ENCODE measurements at places on chromosomes 1 and 21.

DNA sequence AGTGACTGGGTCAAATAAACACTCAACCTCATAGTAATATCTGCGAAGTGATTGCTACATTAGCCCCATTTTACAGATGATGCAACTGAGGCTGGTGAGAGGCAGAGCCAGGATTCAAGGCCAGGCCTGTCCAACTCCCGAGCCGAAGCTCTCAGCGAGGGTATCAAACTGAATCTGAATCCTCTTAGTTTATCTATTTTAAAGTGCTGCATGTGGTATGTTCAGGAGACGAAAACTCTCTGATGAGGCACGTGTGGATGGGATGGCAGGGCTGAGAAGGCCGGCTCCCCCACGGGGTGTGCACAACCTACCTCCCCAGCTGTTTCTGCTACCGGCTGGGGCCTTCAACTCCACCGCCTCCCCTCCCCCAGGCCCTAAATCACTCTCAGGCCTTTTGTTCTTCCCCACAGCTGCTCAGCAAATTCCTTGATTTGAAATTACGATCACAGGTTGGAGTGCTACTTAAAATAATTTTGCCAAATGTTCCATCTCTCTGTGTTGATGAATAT is 171.8 kb downstream of the TOMM20 start:
- no peak for DNase-seq

GRCh38 chr1:47482786-47483185 is 44.9 kb downstream of the FOXD2 start:
- no peak for DNase-seq

DNA sequence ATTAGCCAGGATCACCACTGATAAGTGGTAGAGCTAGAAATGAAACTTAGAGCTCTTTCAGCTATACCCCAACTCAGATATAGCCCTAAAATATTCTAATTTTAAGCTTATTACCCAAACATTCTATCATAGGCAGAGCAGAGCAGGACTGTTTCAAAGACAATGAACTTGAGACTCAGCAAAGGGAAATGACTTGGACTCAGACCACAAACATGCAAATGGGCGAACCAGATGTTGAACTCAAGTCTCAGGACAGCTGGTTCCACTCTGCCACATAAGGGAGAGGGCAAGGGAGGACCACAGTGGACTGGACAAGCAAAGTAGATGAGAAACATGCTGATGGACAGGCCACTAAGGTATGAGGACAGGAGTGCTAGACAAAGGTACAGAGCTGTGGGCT is 315.3 kb downstream of the OMA1 start:
- DNase-seq: no peak

DNA sequence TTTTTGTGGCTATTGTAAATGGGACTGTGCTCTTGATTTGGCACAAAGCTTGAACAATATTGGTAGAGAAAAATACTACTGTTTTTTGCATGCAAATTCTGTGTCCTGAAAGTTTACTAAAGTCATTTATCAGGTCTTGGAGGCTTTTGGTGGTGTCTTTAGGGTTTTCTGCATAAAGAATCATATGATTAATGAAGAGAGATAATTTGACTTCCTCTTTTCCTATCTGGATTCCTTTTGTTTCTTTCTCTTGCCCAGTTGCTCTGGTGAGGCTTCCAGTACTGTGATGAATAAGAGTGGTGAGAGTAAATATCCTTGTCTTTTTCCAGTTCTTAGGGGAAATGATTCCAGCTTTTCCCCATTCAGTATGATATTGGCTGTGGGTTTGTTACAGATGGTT is 1166.7 kb downstream of the NCAM2 start:
- DNase-seq: no peak

GRCh38 chr1:212127221-212127620 is 91.7 kb downstream of the DTL start:
- no peak for DNase-seq

DNA sequence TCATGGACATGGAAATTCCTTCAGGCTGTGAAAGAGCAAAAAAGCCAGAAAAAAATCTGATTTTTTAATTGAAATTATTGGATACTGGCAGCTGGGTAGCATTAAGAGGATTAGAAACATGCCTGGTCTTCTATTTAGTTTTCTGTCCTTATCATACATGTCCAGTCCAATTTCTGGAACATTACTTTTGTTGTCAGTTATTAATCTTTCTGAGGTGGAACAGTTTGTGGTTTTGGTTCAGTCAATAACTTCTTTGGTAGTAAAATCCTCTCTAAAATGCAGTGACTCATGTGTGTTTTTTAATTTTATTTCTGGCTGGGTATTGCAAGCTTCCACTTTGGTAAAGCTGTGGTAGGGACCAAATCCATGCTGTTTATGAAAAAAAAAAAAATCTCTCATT is 687.0 kb upstream of the ADGRL2 start:
- no peak for DNase-seq

DNA sequence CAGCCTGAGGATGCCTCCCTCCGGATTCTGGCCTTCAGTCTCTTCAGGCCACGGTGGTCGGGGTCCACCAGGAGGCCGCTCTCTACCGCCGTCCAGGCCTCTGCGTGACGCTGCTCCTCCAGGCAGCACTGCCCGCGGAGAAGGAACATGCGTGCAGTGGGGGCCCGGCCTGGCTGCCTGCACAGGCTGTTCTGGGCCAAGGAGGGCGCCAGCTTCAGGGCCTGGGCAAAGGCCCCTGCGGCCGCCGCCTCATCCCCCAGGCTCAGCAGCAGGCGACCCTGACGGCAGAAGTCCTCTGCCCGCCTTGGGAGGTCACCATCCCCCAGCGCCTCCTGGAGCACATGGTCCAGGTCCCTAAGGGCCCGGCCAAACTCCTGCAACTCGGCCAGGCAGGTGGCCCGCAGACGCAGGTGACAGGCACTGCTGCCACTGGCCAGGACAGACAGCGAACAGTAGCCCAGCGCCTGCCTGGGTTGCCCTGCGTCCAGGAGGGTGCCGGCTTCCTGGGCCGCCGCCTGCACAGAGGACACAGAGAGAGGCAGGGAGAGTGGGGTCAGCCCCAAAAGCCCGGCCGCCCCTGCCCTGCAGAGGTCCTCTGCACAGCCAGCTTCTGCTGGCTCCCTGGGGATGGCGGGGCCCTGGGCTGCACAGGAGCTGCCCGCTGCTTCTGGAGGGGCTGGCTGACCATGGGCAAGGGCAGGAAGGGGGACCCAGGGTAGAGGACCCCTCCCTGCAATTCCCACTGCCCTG is 8.7 kb upstream of the MMEL1 start:
- no peak for DNase-seq

DNA sequence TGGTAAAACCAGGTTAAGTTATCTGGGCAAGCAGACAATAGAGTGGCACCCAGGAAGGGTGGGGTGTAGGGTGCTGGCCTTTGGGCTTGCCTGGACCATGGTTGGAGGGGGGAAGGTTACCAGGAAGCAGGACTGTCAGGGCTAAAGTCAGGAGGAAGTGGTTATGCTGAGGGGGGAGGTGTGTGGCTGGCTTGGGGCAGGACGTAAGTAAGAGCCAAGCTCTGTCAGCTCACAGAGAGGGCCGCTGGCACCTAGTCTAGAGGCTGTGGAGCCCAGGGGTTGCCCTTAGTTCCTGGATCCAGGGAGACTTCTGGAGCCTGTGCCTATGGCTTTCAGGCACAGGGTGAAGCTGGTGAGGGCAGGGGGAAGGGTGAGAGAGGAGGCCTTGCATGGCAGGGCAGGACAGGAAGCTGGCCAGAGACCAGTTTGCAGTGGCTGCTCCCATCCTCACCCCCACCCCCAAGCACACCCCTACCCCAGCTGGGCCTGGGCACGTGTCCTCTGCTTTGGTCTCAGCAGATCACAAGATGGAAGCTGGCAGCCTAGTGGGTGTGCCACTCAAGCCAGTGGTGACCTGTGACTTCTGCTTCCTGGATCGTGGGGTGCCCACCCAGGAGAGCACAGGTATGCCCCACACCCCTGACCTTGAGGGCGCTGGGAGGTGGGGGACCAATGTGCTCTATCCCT is 20.5 kb upstream of the SMYD3 start:
- no peak for DNase-seq

DNA sequence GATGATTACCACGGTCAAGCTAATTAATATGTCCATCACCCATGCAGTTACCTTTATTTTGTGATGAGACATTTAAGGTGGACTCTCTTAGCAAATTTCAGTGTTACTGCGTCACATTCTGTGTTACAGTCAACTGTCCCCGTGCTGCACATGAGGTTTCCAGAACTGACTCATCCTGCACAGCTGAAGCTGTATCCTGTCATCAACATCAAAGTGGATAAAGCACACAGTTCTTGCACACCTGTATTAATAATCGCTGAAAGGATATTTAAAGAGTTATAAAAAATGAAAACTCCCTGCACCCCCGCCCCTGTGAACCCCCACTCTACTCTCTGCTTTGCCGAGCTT is 3.4 kb upstream of the KRTAP10-5 start:
- no peak for DNase-seq

- no peak for DNase-seq
Observed at GRCh38 chr1:38111589-38111988, 65.0 kb upstream of the POU3F1 start.

GRCh38 chr1:40383488-40384412 is 10.2 kb downstream of the SMAP2 start:
- no peak for DNase-seq

DNA sequence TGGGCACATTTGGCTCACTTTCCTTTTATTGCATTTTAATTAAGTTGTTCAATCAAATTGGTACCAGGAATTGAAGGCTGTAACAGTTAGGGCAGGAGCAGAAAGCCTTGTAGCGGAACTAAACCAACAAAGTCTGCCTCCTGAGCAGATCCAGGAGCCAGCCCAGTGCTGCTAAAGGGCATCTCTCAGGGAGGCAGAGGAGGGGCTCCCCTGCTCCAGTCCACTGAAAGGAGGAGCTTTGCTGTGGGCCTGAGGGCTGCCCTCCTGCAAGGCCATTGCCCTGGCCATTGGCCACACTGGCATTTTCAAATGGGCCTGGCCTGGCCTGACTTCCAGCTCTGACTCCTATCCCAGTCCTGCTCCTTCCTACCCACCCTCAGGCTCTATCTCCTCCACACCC is 3.7 kb upstream of the TRABD2B start:
- DNase-seq: no peak

- no peak for DNase-seq
Observed at GRCh38 chr1:152189657-152190442, 30.8 kb upstream of the RPTN start.

DNA sequence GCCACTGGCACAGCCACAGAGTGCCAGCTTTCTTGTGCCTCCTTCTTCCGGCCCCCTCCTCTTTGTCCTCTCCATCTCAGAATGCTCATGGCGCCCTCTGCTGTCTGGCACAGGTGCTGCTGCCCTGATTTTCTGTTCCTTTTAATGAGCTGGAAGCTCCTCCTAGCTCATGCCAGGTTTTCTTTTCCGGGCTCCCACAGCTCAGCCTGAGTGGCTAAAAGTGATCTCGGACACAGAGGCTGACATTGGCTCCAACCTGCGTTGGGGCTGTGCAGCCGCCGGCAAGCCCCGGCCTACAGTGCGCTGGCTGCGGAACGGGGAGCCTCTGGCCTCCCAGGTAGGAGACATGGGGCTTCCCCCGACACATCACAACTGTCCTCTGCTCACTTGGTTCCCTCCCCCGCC is 18.7 kb downstream of the CNTN2 start:
- DNase-seq: no peak

DNA sequence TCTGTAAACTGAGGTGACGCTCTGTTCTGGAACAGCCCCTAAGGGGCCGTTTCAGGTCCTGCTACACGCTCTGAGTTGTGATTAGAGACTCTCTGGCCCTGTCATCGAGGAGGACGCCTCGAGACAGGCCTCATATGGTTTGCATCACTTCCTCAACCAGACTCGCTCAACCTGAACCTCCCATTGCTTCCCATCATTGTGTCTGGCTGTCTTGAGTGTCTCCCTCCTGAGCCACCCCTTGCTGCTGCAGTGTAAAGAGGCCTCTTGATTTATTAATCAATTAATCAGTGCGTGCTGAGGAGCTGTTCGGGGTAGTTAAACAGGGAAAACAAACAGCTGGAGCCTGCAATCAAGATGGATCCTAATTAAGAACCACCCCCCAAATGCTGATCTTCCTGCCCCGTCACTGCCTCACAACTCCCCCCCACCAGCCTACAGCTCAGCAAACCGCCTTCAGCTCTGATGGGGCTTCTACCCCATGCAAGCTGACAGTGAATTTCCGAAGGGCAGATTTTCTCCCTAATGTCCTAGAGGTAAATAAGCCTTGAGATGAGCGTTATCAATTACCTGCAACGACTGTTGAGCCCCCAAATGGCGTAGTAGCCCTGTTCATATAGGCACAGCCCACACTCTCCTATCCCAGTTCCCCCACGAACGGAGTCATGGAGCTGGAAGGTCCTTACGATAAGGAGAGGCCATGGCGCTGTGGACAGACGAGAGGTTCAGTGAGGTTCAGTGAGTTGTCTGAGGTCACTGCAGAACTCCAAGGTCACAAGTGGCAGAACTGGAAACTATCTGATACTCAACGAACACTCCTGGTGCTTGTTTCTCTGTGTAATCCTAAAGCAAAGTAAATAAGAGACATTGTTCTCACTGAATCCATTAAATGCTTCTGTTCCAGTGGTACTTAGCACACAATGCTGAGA is 210.6 kb downstream of the KIF26B start:
- no peak for DNase-seq

DNA sequence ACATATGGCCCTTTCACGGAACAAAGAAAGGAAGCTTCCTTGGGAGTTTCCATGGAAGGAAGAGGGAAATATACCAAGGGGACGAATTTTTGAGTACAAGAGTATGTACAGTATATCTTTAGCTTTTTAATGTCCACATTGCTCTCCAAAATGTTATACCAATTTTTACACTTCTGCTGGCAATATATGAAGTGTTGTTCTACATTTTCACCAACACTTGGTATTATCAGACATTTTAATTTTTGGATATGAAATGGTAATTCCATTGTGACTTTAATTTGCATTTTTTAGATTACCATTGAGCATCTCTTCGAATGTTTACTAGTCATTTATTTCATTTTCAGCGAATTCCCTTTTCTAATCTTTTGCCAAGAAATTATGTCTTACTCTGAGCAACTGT is 5.5 kb upstream of the VPS45 start:
- no peak for DNase-seq

DNA sequence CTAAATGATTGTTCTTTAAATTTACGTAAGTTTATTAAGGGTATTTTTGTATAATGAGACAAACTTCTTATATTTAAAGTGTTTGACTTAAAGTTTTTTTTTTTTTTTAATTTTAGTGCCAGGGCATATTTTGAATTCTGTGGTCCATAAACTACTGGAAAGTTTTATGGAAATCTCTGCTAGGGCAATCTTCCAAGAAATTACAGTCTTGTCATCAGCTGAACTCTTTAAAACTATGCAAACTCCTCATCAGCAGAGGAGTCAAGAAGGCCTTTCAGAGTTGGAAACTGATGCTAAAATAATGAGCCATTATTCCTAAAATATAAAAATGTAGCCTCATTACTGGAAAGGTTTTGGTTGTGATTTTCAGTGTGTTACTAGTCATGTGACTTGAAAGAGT is 1201.9 kb downstream of the BRINP3 start:
- no peak for DNase-seq
